ENCODE measurements at places on chromosomes 2 and 18. TPM values are rescaled to one million over a fixed set of nuclear protein-coding genes. Genes with fewer than 3 reads are reported as not detected.

Gene ASB18
- 4.6 TPM for total RNA-seq

- DNase-seq, result no peak
Measured at GRCh38 chr18:35933982-35934381, 38.5 kb upstream of the RMP24 start.

Gene CHRNG
- total RNA-seq, result not detected

DNA sequence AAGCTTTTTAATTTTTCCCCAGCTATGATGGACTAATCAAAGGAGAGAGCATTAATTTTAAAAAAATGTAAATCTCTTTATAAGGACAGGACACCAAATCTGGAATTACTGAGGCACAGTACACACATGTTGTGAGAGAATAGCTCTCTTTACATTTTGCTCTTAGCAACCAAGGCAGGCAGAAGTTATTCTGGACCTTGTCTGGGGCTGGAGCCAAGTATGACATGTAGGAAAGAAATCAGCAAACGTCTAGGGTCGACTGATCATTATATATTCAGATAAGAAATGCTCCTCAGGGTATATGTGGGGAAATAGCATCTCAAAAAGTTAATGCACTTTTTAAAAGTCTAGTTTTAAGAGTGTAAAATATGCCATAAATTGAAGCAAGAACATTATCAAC is 1330.0 kb upstream of the CELF4 start:
- no peak for DNase-seq

GRCh38 chr2:112642966-112643365 is 2.8 kb upstream of the SLC20A1 start:
- DNase-seq, result no peak

GRCh38 chr2:13560322-13560721 is 843.6 kb downstream of the TRIB2 start:
- no peak for DNase-seq

Gene CTAGE1
- not detected for total RNA-seq

DNA sequence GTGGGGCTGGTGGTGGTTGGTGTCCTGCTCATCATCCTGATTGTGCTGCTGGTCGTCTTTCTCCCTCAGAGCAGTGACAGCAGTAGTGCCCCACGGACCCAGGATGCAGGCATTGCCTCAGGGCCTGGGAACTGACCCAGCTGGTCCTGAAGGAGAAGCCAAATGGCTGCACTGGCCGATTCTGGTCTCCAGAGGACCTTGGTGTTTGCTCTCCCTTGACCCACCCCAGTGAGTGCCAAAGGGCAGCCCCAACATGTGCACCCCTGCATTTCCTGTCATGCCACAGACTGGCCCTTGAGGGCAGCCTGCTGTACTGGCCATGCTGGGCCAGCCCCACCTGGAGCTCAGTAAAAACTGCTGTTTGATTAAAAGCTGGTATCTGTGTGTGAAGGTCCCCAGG is 2.5 kb upstream of the RNF181 start:
- no peak for DNase-seq

Gene VWA3B
- total RNA-seq, result 0.38 TPM

DNA sequence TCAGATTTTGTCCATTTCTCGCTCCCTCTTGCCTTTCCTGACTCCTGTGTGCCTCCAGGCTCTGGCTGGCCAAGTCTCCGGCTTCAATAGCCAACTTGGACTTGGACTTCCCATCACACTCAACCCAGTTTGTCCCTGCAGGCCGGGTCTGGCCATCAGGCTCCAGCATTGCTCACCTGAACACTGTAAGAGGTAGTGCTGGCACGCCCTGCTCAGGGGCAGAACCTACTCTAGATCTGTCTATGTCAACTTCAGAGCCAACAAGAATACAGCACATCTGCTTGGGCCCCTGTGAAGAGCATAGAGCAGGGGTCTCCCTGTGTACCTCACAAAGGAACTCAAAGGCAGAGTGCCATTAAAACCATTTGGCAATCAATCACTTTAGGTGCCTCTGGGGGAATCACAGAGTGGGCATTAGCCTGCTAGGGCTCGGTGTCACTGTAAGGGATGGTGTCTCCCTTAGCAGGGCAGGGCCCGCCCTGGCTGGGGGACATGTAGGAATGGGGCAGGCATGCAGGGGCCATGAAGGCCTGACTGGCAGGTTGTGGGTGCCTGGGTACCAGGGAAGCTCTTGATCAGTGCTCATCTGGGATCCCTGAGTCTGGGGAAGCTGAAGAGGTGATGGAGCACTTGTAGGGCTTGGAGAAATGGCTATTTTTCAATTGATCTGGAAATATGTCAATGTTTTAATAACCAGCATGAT is 325.9 kb downstream of the CLIP4 start:
- no peak for DNase-seq

- peak; percentile 86 for DNase-seq
Measured at GRCh38 chr2:43075054-43075593, 151.3 kb downstream of the ZFP36L2 start.

DNA sequence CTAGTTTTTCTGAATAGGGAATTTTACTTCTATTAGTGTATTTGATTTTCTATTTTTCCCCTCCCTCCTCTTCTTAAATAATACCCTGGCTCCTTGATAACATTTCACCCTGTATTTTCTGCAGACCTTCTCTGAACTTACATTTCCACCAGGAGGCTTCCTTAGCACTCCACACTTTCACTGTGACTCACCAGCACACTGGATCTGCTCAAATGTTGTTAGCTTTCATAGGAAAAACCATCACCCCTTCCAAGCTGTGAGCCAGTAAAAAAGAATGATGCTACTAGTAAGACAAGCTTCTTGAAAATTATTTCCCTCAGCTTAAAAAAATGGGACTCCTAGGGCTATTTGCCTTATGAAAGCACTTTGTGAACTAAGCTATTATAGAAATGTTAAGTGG is 16.1 kb downstream of the SUPT7L start:
- DNase-seq, result no peak

- no peak for DNase-seq
Measured at GRCh38 chr2:73928963-73929347, 2.3 kb downstream of the DGUOK start.

DNA sequence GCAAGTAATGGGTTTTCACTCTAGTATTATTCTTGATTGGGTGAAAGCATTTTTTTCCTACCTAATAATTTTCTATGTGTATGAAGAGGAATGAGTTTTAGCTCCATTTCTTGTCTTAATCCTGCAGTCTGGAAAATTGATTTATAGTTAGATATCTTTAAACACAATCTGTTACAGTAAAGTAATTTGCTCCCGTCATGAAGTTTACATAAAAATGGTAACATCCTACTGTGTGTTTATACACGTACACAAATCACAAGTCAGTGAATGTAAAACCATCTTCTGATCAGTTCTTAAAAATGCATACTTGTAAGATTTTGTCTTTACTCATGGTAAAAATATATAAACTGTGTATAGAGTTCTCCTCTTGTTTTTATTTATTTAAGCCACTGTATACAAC is 51.1 kb downstream of the MAP2 start:
- no peak for DNase-seq

DNA sequence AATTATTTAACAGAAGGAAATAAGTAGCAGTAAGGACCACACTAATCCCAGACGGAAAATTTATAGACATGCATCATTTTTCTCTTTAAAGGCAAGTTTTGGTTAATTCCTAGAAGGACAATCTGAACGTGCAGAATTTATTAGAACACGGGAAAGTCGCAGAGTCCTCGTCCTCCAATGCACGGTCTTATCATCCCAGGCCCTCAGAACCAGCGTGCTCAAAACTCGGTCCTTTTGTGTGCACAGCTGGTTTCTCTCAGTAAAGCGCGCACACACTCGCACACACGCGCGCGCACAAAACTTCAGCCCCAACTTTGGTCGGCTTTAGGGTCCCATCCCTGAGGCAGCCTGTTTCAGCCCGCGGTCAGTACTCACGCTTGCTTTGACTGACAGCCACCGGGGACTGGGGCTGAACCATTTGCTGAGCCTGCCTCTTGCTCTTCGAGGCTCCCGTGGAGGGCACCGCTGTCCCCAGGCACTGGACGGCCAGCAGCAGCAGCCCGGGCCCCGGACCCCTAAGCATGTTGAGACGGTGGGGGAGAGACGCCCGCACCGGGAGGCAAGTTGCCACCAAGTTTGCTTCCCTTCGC is 493 bp downstream of the FN1 start:
- DNase-seq, result peak; percentile 61

- no peak for DNase-seq
Measured at GRCh38 chr2:68387408-68388350, 22.6 kb downstream of the PLEK start.

- peak; percentile 55 for DNase-seq
Measured at GRCh38 chr2:44937688-44938240, 3.7 kb upstream of the SIX3 start.

GRCh38 chr2:218290316-218291261 is 1.7 kb downstream of the TMBIM1 start:
- DNase-seq, result no peak

Gene CHRND
- not detected for total RNA-seq

DNA sequence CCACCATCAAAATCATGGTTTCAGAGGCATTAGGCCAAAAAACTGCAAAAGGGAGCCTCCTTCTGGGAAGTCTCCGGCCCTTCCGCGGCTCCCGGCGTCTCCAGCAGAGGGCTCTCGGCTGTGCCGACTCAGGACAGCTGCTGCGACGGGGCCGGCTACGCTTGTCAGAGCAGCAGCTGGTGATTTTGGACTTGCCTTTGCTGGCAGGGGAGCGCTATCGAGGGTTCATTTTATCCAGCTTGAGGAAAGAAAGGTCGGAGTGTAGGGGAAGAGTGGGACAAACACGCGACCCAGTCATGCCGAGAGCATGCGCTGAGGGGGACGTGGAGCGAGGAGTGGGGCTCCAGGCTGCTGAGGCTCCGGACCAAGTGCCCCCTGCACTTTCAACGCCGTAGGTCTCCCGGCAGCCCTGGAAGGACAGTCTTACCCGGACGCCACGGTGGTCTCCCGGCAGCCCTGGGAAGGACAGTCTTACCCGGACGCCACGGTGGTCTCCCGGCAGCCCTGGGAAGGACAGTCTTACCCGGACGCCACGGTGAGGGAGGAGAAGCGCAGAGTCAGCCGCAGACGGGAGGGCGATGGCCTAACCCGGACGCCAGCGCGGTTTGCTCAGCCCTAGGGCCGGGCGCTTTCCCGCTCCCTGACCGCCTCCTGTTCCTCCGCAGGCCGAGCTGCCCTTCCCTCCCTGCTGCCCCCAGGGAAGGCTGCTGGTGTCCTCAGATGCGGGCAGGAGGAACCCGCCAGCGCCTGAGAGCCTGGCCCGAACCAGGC is 21.7 kb downstream of the DDX18 start:
- peak; percentile 91 for DNase-seq

Gene CCL20
- not detected for total RNA-seq

GRCh38 chr2:212745359-212745758 is 206.8 kb upstream of the ERBB4 start:
- no peak for DNase-seq

- no peak for DNase-seq
Measured at GRCh38 chr2:187442778-187443177, 5.3 kb downstream of the CALCRL start.

- no peak for DNase-seq
Measured at GRCh38 chr2:26874514-26874913, 26.6 kb downstream of the DPYSL5 start.

Gene FN1
- 92.2 TPM for total RNA-seq

Gene HOXD13
- total RNA-seq, result not detected

DNA sequence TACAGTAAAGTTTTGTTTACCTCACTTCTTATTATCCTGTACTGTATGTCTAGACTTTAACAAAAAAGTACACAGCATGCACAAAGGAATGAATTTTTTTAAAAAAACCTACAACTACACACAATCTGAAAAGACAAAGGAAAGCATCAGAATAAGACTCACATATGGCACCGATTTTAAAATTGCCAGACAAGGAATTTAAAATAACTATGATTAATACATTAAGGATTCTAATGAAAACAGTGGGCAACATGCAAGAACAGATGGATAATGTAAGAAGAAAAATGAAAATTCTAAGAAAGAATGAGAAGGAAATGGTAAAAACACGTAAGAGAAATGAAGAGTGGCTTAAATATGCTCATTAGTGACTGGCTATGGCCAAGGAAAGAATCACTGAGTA is 638.2 kb downstream of the FBXO15 start:
- DNase-seq, result no peak

Gene RIT2
- not detected for total RNA-seq

DNA sequence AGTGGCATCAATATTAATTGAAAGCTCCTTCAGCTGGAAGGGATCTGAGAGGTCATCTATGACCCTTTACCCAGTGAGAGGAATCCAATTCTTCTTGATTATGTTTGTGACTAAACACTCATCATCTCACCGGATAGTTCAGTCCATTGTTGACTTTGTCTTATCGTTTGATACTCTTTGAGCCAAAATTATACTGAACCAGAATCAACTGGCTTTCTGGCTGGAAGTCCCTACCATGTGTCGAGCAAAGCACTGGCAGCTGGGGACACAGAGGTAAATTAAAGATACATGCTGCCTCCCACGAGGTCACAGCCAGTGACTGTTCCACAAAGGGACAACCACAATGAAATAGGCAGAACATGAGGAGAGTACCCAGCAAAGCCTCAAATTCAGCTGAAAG is 91.4 kb upstream of the FHL2 start:
- DNase-seq, result no peak

Gene ZNF804A
- 0.05 TPM for total RNA-seq

Gene RAB27B
- 0.08 TPM for total RNA-seq

DNA sequence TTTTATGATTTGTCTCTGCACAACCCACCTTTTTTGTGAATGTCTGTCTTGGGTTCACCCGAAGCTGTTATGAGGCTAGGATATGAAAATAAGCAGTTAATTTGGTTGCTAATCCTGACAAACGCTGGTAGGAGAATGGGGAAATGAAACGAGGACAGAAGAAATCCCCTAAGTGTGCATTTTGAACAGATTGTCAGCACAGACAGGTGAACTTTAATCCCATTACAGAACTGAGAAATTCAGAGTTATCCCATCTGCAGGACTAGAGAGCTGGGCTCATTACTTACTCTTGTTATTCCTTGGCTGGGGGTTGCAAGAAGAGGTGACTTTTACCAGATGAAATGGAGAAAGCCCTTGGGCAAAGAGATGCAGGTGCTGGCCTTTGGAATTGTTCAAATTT is 123.3 kb upstream of the NYAP2 start:
- no peak for DNase-seq

DNA sequence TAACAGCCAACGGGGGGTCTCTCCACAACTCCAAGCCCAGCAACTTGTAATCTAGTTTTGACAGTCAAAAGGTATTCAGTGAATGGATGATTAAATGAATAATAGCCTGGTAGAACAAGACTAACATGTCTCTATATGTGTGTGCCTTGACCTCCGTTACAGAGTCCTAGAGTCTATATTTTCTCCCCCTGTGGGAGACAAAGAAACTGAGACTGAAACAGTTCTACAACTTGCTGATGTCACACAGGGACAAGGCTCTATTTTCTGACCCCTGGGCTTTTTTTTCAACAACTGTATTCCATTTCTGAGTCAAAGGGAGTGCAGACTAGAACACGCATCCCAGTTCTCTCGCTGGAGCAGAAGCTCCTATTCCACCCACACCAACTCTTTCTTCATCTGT is 223.6 kb upstream of the AGAP1 start:
- no peak for DNase-seq

- DNase-seq, result no peak
Measured at GRCh38 chr2:2024751-2025481, 280.6 kb upstream of the PXDN start.

GRCh38 chr2:9775351-9775750 is 67.9 kb upstream of the TAF1B start:
- no peak for DNase-seq
